Mesothelial cell of epicardium (in vitro differentiated cells): ENCODE measurements at places on chromosomes 3 and 15. TPM values are rescaled to one million over a fixed set of nuclear protein-coding genes. Genes with fewer than 3 reads are reported as not detected.

GRCh38 chr3:51275111-51275805 is 109.8 kb upstream of the MANF start:
- DNase-seq: no peak
- no peak overlapping the region for H3K4me3 ChIP-seq
- no peaks in the 10 kb centered on the region for H3K27me3 ChIP-seq

- H3K36me3 ChIP-seq: no peaks in the 10 kb centered on the region
- peak overlapping the region; percentile 94 for H3K27ac ChIP-seq
- H3K27me3 ChIP-seq: no peaks in the 10 kb centered on the region
- H3K4me1 ChIP-seq: peaks cover 79% of the 10 kb centered on the region
- no peak overlapping the region for H3K4me3 ChIP-seq
Observed at GRCh38 chr3:56926243-56926946, 124.6 kb upstream of the ARHGEF3 start.

MESP1 gene
- 0.18 to 0.89 TPM in 2 of 3 replicates, not detected in the other for total RNA-seq

DNA sequence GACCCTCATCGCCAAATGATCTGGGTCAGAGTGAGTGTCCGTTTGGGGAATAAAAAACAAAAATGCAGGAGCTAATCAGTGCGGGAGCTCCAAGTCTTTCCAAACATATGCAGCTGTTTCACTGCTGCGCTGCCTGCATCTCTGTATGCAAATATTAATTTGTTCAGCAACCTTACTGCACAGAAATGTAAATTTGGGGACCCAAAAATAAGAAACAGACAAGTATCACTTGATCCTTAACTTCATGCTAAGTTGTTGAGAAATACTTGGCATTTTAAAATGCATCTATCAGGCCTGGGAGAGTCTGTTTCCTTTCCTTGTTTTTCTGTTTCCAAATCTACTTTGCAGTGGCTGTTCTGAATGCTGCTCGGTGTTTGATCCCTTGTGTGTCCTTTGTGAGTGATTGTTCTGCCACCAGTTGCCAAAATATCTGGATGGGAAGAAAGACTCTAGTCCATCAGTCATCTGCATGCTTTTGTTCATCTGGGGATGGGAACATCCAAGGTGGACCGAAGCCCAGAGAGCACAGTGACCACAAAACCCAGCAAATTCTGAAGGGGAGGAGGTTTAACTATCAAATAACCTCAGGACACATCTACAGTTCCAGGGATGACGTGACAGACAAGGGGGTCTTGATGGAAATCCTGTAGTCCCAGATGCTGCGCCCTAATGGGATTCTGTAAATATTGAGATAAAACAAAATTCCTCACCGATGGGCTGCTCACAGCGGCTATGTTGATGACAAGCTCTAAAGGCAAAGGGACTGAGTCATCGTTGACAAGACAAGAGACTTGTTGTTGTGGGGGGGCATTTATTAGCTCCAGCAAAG is 199.5 kb upstream of the WNT5A start:
- no peak overlapping the region for H3K27ac ChIP-seq
- no peak for DNase-seq
- H3K4me3 ChIP-seq: no peak overlapping the region
- H3K36me3 ChIP-seq: no peaks in the 10 kb centered on the region

- H3K27me3 ChIP-seq: no peaks in the 10 kb centered on the region
- H3K4me3 ChIP-seq: no peak overlapping the region
- H3K36me3 ChIP-seq: peaks cover 2% of the 10 kb centered on the region
- no peak overlapping the region for H3K27ac ChIP-seq
- H3K4me1 ChIP-seq: peaks cover 10% of the 10 kb centered on the region
Observed at GRCh38 chr3:127774647-127775046, 47.7 kb downstream of the MGLL start.

GRCh38 chr3:116863270-116863770 is 153.7 kb downstream of the TUSC7 start:
- no peak overlapping the region for H3K27ac ChIP-seq
- H3K4me1 ChIP-seq: no peaks in the 10 kb centered on the region
- no peaks in the 10 kb centered on the region for H3K27me3 ChIP-seq
- H3K4me3 ChIP-seq: no peak overlapping the region
- no peak for DNase-seq

CHAC1 gene
- total RNA-seq: 2.7 to 3.2 TPM (median 3.1 TPM) in 3 replicates

GRCh38 chr15:40363611-40364010 is 5.6 kb downstream of the DISP2 start:
- peaks cover 74% of the 10 kb centered on the region for H3K27me3 ChIP-seq
- DNase-seq: no peak
- H3K36me3 ChIP-seq: no peaks in the 10 kb centered on the region
- H3K27ac ChIP-seq: no peak overlapping the region
- no peak overlapping the region for H3K4me3 ChIP-seq
- peaks cover 4% of the 10 kb centered on the region for H3K4me1 ChIP-seq

DNA sequence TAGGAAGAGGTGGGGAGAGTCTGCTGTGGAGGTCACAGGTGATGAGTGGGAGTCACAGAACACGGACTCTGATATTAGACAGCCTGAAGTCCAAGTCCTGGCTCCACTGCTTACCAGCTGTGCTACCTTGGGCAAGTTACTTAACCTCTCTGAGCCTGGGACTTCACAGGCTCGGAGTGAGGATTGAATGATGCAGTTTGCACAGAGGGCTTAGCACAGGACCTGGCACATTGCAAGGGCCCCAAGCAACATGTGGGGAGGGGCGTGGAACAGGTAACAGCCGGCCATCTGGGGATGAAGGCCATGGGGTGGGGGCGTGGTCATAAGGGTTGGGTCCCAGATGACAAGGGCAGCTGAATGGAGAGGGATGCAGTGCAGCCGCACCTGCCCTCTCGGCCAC is 4.3 kb upstream of the ITIH3 start:
- no peak overlapping the region for H3K27ac ChIP-seq
- H3K4me3 ChIP-seq: no peak overlapping the region
- H3K4me1 ChIP-seq: no peaks in the 10 kb centered on the region
- H3K27me3 ChIP-seq: no peaks in the 10 kb centered on the region

HCN4 gene
- 0.63 to 0.71 TPM (median 0.69 TPM) in 3 replicates for total RNA-seq

GRCh38 chr15:27796405-27797320 is 302.5 kb downstream of the OCA2 start:
- H3K27ac ChIP-seq: no peak overlapping the region
- peaks cover 7% of the 10 kb centered on the region for H3K27me3 ChIP-seq
- no peak for DNase-seq
- H3K4me1 ChIP-seq: no peaks in the 10 kb centered on the region
- no peaks in the 10 kb centered on the region for H3K36me3 ChIP-seq

A4GNT gene
- total RNA-seq: not detected in 3 replicates

DNA sequence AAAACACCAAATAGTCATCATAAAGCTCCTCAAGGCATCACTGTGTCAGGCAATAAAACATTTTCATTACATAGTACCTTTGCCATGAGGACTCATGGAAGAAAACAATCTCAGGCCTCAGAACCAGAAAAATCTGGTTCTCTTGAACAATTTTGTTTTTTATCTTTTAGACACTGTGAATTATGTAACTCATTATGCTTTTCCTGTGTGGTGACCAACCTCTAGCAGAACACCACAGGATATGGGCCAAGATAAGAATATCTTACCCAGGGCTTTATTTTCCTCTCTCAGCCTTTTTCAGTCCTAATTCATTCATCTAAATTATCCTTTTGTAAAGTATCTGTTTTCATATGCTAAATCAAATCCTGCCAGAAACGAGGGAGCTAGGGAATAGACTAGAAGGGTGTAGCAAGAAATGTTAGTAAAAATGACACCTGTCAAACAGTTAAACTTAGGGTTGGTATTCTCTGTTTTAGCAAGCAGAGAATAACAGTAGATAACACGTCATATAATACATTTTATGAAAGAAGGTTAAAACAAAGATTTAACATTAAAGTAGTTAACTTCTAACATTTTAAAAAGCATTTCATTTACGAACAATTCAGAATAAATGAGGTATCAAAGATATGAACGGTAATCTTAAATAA is 111.1 kb downstream of the FBXL22 start:
- H3K36me3 ChIP-seq: peaks cover 4% of the 10 kb centered on the region
- DNase-seq: no peak

LTF gene
- not detected in 3 replicates for total RNA-seq

GRCh38 chr15:50064673-50065072 is 54.4 kb downstream of the ATP8B4 start:
- H3K27ac ChIP-seq: no peak overlapping the region
- no peaks in the 10 kb centered on the region for H3K27me3 ChIP-seq
- no peaks in the 10 kb centered on the region for H3K36me3 ChIP-seq
- no peak for DNase-seq
